Stimulated activated CD8-positive, alpha-beta memory T cell treated with anti-CD3 and anti-CD28 coated beads, Interleukin-15, amount 100 ng/mL, for 24 hours (primary cell): ENCODE measurements at places on chromosomes 3 and 15.

DNA sequence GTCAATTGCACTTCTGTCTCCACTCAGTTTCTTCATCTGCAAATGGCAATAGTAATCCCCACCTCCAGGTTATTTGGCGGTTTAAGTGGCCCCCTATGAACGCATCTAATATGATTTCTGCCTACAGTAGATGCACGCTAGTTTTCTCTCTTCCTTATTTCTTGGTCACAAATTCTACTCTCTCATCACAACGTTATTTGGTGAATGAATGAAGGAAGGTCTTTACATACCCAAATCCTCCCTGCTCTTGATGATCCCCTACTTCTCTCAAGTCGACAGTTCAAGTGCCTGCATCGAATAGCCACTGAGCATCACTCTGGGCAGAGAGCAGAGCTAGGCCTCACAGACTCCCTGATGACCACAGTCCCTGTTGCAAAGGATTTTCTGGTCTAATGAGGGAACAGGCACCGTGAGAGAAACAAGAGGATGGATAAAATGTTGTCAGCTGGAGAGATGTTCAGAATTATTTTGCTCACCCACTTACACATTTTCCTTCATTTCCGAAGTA lies 181.2 kb upstream of the SMAD3 start:
- no peak for DNase-seq

DNA sequence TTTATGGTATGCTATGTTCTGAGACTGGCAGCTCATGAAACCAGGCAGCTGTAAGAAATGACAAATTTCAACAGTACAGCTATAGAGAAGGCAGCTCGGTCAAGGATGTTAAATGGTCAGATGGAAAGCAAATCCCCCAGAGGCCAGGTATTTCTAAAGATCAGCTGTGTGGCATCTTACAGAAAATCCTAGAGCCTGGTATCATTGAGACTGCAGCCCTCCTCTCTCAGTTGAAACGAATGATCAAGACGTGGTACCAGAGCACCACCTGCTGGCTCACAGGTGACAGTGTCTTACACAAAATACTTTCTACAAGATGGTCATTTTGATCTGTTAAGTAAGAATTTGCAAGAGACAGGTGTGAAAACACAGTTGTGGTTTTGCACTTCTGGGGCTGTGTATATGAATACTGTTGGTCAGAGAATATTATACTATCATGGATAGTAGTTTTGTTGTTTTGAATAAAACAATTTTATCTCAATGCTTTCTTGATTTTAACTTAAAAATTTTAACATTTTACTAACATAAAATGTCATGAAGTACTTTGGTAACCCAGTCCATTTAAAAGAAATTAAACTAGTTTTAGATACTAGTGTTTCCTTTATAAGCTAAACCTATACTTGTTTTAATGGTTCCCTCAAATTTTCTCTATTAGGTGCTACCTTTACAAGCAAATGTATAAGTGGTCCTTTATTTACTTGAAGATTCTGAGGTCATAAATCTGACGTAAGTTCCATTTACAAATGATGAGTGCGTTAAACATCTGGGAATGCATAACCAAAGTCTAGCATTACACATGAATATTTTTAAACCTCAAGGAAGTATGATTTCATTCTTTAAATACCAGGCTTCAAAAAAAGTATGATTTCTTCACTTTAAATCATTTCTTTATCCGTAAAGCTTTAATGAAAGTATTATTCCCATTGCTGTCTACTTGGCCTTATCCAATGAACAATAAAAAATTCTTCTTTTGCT lies 121.8 kb downstream of the PDZRN3 start:
- no peak for DNase-seq

DNA sequence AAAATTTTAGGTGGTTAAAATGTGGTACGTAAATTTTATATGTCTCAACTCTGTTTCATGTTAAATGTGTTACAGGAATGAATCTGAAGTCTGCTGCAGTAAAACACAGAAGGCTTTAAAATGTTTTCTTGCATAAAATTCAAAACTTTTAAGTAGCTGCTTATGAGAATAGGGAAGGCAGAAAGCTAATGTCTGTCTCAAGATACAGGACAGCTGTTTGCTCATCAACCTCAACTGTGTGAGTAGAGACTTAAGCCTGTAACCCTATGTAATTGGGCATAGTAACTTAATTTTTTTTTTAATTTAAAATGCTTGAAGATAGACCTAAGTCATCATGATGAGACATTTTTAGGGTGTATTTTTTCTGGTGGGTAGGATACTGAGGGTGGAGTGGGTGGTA lies 38.9 kb downstream of the ZFAND6 start:
- DNase-seq, result no peak

GRCh38 chr3:68832680-68833079 lies 99.7 kb downstream of the TAFA4 start:
- no peak for DNase-seq

DNA sequence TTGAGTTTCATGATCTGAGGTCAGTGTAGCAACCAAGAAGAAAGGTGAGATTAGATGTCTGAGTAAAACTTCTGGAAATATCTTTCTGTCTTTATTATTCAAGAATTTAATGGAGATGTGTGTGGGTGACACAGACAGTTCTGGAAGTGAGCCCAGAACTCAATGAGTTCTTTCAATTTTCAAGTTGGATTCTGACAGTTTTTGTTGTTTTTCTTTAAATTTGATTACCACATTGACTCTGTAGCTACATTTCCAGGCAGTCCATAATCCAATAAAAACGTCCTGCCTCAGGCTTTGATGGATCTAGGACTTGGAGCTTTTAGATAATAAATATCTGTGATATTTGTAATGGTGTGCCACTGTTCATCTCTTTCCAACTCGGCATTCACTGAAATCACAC lies 3.9 kb upstream of the PARP14 start:
- DNase-seq, result no peak

DNA sequence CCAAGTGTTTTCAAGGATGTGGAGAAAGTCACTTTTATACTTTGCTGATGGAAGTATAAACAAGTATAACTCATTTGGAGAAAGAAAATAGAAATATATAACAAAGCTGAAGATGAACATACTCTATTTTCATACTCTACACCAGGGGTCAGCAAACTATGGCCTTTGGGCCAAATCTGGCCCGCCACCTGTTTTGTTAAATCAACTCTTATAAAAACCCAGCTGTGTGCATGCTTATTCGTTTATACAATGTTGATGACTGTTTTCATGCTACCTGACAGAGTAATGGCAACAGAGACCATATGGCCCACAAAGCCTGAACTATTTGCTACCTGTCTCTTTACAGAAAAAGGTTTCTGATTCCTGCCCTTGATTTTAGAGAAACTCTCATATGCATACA lies 124.0 kb downstream of the NR1D2 start:
- DNase-seq, result no peak

DNA sequence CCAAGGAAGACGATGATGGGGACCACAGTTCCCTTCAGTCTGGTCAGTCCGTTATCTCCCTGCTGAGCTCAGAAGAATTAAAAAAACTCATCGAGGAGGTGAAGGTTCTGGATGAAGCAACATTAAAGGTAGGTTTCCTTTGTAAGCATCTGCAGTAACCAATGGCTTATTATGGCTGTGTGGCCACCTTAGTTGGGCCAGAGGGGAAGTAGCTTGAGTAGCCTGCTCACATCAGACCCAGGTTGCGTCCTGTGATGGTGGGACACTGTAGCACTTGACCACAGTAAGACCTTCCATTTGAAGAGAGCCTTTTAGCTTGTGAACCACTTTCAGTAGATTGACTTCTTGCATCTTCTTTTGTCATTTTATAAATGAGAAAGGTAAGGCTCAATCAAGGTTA lies 22.6 kb downstream of the STARD5 start:
- DNase-seq, result no peak

- no peak for DNase-seq
Measured at GRCh38 chr3:154250291-154250690, 74.0 kb downstream of the DHX36 start.

DNA sequence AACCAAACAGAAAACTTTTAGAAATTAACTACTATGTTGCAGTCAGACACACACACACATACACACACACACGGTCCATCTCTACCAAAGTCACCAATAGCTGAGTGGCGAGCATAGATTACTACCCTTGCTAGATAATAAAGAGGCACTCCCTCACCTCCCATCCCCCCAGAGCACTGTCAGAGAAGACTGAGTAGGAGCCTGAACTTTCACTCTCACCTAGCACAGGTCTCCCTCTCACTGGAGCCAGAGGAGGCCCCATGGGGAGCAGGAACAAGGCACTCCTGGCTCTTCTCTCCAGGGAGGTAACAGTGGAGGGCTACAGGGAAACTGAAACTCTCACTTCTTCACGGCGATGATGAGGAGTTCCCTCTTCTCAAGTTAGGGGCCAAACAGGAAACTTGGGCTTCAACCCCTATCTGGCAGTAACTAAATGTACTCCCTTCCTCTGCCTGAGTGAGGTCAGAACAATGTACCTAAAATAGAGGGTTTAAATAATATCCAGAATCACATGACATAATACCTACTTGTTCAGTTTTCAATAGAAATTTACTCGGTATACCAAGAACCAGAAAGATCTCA lies 975.3 kb upstream of the GBE1 start:
- DNase-seq, result no peak

- DNase-seq, result no peak
Measured at GRCh38 chr3:113194823-113195401, 16.4 kb upstream of the BOC start.

DNA sequence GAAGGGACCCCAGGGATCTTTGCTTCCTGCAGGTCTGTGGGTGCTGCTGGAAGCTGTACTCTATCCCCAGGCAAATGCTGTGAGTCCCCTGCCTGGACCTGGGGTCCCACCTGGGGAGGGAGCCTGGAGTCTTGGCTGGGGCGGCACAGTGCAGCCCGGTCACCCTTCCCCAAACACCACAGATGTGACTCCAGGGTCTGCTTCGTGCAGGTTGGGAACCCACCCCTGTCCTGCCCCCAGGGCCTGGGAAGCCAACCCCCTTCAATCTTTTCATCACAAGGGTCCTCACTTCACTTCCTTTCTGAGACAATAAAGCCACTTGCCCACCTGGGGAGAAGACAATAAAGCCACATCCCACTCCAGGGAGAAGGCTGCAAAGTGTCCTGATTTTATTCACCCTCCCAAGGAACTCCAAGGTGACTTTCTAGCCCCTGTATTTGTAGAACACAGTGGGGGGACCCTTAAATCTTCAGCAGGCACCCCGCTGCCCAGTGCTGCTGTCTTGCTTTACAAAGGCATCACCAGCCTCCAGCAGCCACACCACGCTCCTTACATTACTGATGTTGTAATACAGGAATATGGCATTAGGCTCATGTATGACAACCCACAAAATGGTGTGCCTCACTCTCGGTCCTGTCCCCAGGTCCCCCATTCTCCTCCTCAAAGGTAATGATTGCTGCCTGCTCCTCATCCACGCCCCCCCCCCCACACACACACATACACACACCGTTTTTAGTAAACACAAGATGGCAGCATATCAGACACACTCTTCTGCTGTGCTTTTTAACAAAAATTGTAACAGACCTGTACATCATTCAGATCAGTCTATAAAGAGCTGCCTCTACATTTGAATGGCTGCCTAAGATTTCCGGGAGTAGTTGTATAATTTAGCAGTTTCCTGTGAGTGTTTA lies 9.9 kb downstream of the C3orf22 start:
- no peak for DNase-seq

GRCh38 chr3:16474216-16474615 lies 39.3 kb downstream of the RFTN1 start:
- no peak for DNase-seq

- no peak for DNase-seq
Measured at GRCh38 chr15:101510212-101511197, 21.0 kb upstream of the PCSK6 start.

- no peak for DNase-seq
Measured at GRCh38 chr15:92361321-92362000, 32.2 kb upstream of the ST8SIA2 start.

DNA sequence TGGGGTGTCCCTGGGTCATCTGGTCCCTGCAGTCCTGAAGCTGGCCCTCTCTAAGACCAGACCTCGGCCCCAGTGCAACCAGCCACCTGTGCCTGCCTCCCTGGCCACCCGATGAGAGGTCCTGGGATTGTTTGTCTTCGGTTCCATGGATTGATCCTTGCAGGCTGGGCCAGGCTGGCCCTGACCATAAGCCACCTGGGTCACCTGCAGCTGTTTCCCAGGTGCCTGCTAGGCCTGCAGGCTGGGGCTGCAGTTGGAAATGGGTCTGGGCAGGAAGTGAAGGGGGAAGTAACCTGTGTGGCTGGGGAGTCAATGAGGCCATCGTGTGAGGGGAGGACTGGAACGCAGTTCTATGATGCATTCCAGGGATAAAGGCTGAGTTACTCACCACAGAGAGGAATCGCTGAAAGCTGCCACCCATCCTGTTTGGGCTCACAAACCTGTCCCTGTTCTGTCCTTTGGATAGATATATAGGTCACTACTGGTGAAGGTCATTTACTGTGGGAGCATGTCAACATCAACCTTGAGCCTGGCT lies 30.9 kb upstream of the VPS8 start:
- no peak for DNase-seq

GRCh38 chr3:73255609-73256029 lies 194.2 kb downstream of the EBLN2 start:
- DNase-seq, result no peak

GRCh38 chr3:99626417-99626788 lies 12.0 kb upstream of the COL8A1 start:
- DNase-seq, result no peak

GRCh38 chr15:92141607-92142006 lies 252.1 kb upstream of the ST8SIA2 start:
- DNase-seq, result no peak

GRCh38 chr15:79160211-79160610 lies 69.6 kb upstream of the RASGRF1 start:
- no peak for DNase-seq

- no peak for DNase-seq
Measured at GRCh38 chr3:151421938-151422337, 37.4 kb upstream of the P2RY12 start.

DNA sequence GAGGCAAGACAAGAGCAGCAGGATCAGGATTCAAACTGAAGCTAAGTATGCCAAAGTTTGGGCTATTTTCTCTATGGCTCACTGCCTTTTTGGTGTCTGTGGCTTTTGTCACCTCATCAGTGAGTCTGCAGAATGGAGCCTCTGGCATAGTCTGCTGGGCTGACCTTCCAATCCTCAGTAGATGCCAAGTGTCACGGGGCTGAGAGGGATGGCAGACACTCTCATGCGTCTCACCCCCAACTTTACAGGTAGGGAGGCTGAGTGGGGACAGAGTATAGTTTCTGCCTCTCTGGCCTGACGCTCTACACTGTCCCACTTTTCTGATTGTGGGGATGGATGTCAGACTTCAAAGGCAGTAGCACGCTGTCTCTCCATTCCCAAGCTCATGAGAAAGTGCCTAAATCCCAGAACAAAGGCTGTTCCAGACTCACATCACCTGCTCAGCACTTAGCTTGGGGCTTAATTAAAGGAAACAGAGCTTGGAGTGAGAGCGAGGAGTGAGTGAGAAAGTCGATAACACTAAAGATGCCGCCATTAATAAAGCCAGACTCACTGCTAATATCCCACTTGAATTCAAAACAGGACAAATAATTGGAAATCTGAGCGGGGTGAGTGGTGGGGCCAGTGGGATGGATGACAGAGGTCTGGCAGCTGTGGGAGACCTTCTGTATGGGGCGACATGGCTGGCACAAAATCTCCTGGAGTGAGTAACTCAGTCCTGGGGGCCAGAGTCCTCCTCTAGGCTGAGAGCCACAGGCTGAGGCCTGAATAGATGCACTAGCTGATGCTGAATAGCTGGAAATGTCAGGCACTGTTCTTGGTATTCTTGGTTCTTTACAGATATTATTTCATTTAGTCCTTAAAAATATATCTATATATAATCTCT lies 78.4 kb upstream of the MRPS22 start:
- DNase-seq, result no peak

GRCh38 chr3:171365489-171365888 lies 94.7 kb downstream of the TNIK start:
- DNase-seq, result no peak

- no peak for DNase-seq
Measured at GRCh38 chr15:70014331-70014730, 83.4 kb downstream of the TLE3 start.
